AG08396 (cell line): ENCODE measurements at places on chromosomes 13 and 19.
A peak's percentile ranks its signal among the peaks of the same experiment; 100 is the strongest.

- no peak for DNase-seq
Measured at GRCh38 chr19:43599635-43600295, 3.4 kb downstream of the ZNF576 start.

- no peak for DNase-seq
Measured at GRCh38 chr13:41463838-41464602, 6.7 kb downstream of the RGCC start.

DNA sequence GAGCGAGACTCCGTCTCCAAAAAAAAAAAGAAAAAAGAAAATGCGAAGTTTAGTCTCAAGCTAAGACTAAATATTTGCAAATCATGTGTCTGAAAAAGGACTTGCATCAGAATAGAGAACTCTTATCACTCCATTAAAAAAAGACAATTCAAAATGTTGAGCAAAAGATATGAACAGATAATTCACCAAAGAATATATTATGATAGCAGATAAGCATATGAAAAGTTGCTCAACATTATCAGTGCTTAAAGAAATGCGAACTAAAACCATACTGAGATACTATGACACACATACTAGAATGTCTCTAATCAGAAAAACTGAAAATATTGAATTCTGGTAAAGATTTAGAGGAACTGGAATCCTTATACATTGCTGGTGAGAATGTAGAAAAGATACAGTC, 38.7 kb upstream of the SACS start:
- no peak for DNase-seq

GRCh38 chr19:43675269-43675879, 5.4 kb upstream of the PLAUR start:
- DNase-seq: no peak

- DNase-seq: no peak
Measured at GRCh38 chr19:33029746-33030303, 34.9 kb downstream of the RHPN2 start.

DNA sequence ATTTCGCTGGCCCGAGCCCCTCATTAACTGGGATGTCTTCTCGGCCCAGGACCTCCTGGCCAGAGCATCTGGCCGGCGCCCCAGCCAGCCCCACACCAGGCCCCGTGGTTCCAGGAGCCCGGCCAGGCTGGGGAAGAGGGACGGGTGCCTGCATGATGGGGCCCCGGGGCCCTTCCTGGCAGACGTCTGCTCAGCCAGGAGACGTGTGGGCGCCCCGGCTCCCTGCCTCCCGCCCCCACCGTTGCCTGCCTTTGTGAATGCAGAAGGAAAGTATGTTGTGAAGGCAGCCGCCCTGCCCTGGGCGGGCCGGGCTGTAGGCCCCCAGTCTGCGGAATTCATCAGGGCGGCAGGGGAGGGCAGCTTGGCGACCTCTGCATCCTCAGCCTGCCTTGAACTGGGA, 4.4 kb upstream of the COMP start:
- DNase-seq: peak; percentile 56

DNA sequence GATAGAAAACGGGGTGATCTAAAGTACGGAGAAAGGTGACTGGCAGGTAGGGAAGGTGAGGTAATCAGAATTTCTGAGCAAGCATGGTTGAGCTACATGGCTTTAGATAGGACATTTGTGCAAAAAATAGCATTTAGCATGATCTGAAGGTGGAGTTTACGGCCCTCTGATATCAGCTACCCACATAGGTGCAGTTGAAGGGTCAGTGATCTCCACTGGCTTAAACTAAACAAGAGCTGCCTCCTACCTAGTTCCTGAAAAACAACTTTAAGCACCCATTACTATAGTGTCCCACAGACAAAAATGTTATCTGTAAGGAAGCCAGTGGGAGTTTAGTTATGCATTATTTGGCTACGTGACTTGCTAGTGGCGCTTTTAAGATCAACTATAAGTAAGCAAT, 1.2 kb upstream of the CASP14 start:
- DNase-seq: no peak

- no peak for DNase-seq
Measured at GRCh38 chr19:8642561-8642960, 12.1 kb downstream of the NFILZ start.

GRCh38 chr13:50358231-50359040, 343.2 kb downstream of the KCNRG start:
- DNase-seq: no peak

- DNase-seq: no peak
Measured at GRCh38 chr19:1134431-1134830, 30.6 kb downstream of the GPX4 start.

DNA sequence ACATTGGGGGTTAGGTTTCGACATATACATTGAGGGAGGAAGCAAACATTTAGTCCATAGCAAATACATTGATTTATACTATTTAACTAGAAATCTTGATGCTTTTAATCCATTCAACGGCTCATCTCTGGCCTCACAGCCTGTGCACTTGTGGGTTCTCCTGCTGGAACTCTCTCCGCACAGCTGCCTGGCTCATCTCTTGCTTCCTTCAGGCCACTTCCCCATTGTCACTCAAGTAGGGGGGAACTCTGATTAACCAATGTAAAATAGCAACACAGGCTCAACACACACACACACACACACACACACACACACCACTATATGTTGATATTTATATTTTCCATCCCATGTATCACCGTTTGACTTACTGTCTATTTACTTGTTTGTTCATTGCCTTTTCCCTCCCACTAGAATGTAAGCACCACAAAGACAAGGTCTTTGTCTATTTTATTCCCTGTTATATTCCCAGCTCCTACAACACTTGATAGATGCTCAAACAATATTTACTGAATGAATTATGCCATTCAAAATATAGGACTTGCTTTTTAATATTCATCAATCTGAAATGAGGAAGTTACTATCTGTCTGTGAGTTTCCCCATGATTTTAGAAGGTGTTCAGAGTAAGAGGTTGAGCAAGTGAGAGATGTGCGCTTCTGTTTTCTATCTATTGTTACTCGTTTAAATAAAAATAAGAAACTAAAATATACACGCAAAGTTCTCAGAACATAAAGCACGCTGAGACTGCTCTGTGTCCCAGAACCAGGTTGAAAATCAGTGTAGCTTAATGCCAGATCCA, 29.8 kb upstream of the PABPC3 start:
- DNase-seq: no peak

GRCh38 chr13:84645196-84646012, 763.1 kb upstream of the SLITRK1 start:
- DNase-seq: peak; percentile 11

- no peak for DNase-seq
Measured at GRCh38 chr19:29445246-29445645, 80.5 kb upstream of the VSTM2B start.

DNA sequence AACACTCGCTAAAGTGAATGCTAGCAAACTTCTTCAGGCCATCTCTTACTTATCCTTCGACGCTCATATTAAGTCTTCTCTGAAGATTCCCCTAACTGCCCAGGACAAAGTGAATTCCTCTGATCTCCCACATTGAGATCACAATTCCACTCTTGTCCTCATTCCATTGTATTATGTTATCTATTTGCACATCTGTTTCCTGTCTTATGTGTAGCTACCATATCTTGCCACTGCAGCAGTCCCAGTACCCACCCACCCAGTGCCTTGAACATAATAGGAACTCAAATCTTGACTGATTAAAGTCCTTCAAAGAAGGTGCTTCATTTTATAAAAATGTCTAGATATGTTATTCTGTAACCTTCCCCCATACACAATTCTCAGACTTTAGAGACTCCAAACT, 702.3 kb downstream of the DIAPH3 start:
- no peak for DNase-seq

GRCh38 chr13:93017493-93018112, 209.0 kb upstream of the GPC6 start:
- DNase-seq: no peak

DNA sequence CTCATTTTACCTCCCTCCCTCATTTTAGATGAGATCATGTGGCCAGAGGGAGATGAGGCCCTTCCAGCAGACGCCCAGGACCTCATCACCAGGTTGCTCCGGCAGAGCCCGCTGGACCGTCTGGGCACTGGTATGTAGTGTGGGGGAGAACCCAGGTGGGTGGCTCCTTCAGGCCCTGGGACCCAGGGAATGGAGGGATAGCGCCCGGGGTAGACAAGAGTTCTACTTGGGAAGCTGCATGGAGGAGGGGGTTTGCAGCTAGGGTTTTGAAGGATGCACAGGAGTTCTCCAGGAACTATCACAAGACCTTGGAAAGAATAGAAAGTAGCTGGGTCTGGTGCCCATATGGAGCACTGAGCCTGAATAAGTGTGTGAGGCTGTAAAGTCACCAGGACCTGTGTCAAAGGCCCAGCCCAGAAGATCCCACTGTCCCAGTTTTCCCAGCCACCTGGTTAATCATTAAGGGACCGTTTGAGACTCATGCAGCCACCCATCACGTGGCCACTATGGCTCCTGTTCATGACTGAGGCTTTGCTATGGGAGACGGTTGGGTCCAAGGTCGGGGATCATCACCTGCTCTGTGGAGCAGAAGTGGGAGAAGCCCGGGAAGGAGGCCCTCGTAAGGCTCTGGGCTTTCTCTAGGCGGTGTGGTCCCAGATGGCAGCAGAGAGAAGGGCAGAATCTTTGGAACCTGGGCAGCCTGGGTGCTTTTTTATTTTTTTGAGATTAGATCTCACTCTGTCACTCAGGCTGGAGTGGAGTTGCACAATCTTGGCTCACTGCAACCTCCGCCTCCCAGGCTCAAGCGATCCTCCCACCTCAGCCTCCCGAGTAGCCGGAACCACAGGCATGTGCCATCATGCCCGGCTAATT, 17.0 kb upstream of the PIK3R2 start:
- no peak for DNase-seq
